ENCODE measurements at places on chromosomes 5 and 9.

DNA sequence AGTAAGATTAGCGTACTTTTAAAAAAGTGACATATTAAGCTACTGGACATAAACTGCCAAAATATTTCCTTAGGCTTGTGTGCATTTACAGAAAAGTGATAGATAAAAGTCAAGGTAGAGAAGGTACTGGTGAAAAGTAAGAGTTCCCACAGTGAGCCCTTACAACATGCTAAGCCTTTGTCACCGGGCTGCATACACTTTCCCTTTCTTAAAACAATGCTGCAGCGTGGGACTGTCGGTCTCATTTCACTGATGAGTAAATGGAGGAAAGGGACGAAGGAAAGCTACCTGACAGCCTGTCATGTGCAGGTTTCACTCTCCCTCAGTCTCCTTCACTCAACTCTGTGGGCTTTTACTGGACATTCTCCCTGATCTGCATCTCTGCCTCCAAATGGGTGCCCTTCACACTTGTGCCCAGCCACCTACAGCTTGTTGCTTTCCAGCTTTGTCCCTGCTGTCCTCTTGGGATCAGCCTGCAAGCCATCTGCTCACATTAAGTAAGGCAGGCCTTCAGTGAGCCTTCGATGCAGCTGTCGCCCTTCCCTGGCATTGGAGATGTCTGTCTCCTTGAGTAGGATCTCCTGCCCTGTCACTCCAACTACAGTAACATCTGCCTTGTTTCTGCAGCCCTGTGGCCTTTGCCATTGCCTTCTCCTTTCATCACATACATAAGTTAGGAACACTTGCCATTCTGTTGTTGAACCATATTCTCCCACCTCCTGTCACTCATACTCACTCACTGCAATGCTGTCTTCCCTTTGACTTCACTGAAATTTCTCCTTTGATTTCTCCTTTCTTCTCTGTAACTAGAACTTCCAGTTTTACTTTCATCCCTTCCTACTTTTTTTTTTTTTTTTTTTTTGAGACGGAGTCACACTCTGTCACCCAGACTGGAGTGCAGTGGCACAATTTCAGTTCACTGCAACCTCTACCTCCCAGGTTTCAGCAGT lies 9.3 kb upstream of the ROPN1L start:
- DNase-seq = no peak

DNA sequence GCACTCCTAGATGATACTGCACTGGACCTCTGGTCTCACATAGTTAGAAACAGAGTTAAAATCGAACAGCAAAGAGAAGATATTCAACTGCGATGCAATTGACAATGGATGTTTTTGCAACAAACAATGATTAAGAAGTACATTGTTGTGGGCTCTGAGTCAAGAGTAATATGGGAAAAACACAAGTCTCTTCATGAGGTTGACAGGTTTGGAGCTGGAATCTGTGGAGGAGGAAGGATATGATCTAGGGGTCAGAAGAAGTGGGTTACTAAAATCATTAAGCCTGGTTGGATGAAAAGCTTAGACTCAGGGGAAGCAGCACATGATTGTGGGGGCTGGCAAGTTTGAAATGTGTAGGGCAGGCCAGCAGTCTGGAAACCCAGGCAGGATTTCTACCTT lies 53.1 kb downstream of the PDCD1LG2 start:
- no peak for DNase-seq

DNA sequence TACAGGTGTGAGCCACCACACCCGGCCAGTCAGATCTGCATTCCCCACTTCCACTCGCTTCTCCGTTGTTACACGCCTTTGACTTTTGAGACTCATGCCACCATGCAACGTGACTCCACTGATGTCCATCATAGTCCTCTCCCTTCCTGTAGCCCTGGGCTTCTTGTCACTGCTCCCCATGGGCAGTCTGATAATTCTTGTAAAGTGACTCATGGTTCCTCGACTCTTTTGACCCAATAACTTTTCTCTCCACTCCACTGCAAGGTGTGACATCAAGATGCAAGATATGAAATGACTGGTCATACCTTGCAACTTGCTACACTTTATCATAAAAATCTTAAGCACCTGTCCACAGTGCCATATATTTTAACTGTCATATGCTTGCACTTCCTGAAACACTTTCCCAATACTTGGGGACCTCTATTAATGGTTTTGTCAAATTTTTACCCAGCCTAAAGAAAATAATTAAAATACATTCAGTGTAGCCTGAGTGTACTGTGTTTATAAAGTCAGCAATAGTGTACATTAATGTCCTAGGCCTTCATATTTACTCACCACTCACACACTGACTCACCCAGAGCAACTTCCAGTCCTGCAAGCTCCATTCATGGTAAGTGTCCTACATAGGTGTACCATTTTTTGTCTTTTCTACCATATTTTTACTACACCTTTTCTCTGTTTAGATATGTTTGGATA lies 18.6 kb upstream of the ANKRD18A start:
- no peak for DNase-seq

DNA sequence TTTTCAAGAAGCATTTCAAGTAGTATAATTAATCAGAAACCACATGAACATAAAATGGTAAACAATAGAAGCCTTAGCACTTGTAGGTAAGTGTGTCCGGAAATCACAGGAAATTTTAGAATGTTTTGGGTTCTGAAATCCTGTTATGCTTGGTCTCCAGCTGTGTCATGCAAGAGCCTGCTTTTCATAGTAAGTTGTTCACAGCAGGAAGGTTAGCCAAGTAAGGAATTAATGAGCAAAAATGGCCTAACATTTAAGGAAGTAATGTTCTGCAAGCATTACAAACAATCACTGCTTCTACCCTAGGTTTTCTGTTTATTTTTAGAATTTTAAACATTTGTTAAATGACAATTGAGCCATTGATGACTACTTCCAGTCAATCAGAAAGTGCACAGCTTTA lies 669.5 kb downstream of the SLCO4C1 start:
- no peak for DNase-seq

GRCh38 chr5:6468870-6469269 lies 20.2 kb downstream of the UBE2QL1 start:
- no peak for DNase-seq
